ENCODE measurements at places on chromosomes 1 and 21.

GRCh38 chr1:179708434-179709195, 34.5 kb upstream of the FAM163A start:
- no peak for DNase-seq

DNA sequence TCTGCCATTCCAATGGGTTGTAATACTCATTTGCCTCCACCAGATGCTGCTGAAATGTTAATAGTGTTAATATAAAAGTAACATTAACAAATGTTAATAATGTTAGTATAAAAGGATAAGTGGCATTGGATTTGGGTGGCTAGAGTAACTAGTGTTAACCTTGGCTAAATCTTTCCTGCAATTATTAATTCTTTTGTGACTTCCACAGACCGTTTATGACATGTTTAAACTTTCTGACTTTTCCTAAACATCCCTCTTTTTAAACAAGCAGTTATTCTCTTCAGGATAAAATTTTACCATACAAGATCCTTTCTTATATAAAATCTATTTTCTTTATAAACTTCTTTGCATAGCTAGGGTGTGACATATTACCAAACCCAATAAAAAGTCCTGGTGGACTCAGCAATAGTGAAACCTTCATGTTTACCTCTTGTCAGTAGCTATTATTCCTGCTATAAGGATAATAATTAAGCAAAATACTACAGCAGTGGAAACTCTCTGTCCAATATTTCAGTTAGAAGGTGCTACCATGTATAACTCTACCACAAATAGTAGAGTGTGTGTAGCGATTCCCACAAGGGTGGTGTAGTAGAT, 41.5 kb downstream of the CCDC30 start:
- DNase-seq, result no peak

DNA sequence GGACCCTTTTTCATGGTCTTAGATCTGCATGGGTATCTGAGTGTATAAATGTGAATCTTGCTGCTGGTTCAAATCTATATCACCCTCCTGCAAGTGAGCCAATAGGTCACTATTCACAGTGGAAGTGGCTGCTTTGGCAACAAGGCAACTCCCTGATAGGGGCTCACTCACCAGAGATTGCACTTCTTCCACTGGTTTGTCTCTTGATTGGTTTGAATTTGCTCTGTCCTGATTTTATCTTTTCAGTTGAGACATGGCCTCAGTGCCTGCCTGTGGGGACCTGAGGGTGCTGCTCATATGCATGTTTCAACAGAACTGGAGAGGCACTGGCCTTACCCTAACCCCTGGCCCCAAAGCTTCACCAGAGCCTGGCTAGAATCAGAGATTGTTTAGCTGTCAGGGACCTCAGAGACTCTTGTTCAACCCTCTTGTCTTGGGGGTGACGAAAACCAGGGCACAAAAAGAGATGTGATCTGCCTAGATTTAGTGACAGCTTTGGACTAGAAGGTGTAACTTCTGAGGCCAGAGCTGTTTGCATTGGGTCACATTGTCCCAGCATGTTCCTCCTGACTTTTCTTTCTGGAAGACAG, 16.9 kb downstream of the AVPR1B start:
- no peak for DNase-seq

DNA sequence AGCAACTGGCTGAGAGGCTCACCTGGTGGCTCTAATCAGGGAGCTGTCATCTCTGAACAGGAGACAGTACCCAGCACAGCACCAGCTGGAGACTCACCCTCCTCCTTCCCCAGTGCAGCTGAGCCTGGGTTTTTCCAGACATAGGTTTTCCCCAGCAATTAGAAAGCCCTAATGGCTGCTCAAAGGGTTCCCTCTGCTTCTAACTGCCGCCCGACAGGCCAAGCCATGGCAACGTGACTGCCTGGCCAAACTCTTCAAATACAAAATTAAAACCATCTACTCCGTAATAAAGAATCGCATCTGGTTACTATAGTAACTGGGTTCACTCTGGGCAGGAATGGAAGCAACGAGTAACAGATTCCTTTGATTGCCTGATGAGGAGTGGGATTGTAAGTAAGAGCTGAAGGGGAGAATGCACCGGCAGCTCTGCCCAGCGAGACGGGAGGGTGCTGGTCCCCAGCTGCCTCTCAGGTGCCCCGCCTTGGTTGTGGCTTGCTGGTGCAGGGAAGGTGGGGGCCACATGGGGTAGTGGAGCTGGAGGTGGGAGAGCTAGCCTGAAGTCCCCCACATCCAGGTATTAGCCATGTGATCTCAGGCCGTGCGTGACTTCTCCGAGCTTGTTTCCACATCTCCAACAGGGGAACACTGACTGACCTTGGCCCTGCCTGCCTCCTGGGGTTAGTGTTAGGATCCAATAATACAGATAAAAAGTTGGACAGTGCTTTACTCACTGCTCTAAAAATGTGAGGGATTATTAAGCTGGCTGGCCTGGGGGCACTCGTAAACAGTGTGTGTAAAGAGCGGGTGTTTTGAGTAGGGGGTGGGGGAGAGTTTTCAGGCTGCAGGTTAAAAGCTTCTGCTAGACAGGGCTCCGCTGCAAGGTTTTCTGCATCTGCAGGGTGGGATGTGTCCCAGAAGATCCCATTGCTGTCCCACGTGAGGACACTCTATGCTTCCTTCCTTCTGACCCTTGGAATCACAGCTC, 94.2 kb downstream of the KCNN3 start:
- DNase-seq, result no peak

DNA sequence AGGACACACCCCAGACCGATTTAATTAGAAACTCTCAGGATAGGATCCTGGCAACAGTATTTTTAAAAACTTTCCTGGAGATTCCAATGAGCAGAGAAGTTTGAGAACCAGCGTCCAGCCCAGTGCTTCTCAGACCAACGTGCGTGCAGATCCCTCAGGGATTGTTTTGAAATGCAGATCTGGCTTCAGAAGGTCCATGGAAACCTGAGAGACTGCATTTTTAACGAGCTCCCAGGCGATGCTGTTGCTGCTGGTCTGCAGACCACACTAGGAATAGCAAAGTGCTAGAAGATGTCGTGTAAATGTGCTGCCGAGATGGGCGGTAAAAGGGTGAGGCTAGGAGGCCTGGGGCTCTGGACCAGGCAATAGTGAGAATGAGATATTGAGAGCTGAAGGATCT, 18.4 kb upstream of the CASQ1 start:
- no peak for DNase-seq

DNA sequence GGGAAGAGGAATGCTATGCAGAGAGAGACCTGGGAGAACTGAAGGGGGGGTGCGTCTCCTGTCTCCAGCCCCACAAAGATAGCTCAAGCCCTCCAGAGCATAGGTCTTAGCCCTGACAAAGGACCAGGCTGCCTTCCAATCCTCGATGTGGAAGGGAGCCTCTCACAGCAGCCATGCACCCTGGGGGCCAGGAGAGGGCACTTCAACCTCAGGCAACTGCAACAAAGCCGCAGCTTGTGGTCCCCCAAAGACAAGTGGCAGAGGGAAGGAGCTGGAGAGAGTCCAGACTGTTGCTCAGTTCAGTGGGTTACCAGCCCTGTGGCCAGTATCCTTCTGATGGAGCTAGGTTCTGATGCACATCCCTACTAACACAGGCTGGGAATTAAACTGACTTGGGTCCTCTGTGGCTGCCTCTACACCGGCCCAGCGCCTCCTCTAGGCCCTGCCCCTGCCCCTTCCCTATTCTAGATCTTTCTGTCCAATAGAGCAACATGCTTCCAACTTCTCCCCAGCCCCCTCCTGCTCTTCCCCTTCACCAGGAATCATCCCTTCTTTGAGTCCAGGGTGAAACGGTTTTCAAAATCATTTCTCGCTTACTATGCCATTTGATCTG, 100.7 kb upstream of the SPATA6 start:
- DNase-seq, result no peak

- DNase-seq, result no peak
These were observed 6.8 kb upstream of the LHX9 start for GRCh38 chr1:197910120-197910991.

DNA sequence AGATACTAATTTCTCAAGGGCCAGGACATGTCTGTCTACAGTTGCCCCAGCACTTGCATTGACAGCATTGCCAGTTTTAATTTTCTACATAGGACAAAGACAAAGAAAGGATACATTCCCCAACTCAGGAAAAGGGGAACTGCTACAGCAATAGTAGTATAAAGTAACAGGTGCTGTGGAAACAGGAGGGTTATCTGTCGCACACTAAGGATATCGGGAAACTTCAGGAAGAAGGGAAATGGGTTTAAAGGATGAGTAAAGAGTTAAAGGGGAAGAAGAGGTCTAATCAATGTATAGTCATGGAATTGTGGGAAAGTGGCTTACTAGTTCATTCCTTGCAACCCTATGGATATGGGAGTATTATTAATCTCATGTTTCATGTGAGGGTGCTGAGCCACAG, 16.2 kb downstream of the SYNC start:
- DNase-seq, result no peak
